A549 (cell line): ENCODE measurements at places on chromosomes 11 and 22.
A peak's percentile ranks its signal among the peaks of the same experiment; 100 is the strongest.

DNA sequence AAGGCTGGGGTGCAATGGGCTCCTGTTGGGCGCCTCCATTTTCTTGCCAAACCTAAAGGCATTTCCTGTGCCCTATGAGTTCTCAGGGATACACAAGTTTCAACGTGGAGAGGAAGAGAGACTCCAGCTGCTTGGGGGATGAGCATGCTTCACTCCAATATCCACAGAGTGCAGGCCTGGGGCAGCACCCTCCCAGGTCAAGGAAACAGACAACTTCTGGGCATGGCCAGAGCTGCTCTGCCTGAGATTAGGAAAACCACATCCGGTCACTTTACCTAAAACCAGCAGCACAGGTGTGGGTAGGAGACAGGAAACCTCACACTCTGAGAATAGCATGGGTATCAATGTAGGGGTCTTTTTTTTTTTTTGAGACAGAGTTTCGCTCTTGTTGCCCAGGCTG is 28.7 kb downstream of the TMEM184B start:
- DNase-seq = no peak

GRCh38 chr11:63985812-63986155 is 454 bp upstream of the OTUB1 start:
- no peak for DNase-seq

- DNase-seq = no peak
Observed at GRCh38 chr11:56967726-56968125, 21.0 kb upstream of the OR5AK2 start.

DNA sequence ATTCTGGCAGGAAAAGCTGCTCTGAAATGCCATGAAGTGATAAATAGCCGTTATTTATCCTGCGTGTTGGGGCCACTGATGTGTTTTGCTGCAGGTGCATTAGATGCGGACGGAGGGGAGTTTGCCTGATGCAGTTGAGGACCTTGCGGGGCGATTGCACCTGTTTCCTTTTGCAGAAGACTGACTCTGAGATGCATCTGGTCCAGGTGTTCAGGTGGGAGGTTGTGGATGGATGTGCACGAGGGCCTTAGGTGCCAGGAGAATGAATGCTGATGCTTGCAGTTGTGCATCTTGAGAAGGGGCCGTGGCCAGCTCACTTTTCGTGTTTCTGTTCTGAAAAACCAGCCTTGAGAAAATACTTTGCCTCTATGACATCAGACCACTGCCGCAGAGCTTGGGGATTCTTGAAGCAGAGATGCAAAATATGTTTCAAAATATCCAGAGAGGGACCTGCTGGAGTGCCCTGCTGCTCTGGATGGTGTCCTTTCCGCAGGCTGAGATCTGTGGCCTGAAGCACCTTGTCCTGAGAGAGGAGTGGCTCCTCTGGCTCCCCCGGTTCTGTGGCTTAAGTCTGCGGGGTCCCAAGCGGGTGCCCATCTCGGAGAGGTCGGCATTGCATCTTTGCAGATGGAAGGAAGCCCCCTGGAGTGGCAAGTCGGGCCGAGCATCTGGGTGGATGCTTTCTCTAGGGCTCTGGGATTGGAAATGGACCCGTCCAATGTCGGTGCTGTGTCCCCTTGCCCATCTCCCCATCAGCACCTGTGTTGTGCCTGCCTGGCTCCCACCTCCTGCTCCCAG is 1031.1 kb downstream of the TBC1D22A start:
- no peak for DNase-seq

GRCh38 chr11:110249066-110249465 is 47.3 kb downstream of the RDX start:
- no peak for DNase-seq

DNA sequence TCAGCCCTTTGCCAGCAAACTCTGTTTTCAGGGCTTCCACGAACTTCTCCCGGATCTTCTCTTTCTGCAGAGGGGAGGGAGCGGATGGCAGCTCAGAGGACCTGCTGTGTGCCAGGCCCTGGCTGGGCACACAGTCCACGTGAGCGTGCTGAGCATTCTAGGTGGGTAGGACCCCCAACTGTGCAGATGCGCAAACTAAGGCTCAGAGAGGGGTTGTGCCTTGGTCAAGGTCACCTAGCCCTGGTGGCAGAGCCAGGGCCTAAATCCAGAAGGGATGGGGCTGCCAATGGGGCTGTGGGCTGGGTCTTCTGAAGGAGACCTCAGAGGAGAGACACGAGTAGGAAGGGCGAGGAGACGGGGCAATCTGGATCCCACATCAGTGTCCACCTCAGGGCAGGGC is 10.8 kb downstream of the PMM1 start:
- no peak for DNase-seq

DNA sequence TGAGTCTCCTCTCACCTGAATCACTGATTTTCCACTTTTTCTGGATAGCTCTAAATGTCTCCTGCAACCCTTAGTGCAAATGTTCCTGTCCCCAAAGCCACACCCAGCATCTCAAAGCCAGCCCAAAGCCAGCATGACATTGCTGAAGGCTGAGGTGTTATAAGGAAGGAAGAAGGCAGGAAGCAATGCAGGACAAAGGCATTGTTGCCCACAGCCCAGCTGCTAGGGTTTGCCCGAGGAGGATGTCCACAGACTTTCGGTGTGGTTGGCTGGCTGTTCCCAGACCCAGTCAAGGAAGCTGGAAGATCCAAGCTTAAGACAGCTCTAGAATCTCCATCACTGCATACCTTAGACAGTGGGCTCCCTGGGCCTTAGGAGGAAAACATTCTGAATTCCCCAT is 23.5 kb downstream of the CHST1 start:
- DNase-seq = no peak

GRCh38 chr11:20980736-20981135 is 311.4 kb downstream of the NELL1 start:
- no peak for DNase-seq

- DNase-seq = no peak
Observed at GRCh38 chr22:32416556-32417085, 4.6 kb upstream of the RTCB start.

DNA sequence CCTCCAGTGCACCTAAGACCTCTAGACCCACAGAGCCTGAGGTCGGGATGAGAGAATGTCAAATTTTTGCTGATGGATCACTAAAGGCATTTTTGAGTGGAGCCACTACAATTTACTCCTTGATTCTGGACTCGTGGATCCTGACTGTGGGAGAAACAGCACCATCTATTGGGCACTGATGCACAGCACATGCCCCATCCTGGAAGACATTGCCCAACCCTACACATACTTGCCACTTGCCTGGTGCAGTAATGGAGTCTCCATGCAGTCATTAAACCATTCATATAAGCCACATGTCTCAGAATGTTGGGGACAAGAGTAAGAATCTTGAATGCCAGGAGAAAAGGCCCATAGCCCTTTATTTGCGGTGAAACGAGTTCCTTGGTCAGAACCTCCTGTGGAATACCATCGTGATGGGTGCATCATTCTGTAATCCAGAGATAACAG is 103.9 kb downstream of the GGTLC2 start:
- no peak for DNase-seq

- no peak for DNase-seq
Observed at GRCh38 chr22:20117633-20118299, 740 bp upstream of the TRMT2A start.

GRCh38 chr11:76339221-76339620 is 41.7 kb downstream of the THAP12 start:
- no peak for DNase-seq

- peak; percentile 57 for DNase-seq
Observed at GRCh38 chr11:975827-976226, 50.2 kb downstream of the AP2A2 start.

GRCh38 chr11:128291835-128292234 is 295.5 kb downstream of the ETS1 start:
- DNase-seq = no peak

GRCh38 chr11:114040706-114041211 is 18.8 kb upstream of the ZBTB16 start:
- DNase-seq = peak; percentile 36

- DNase-seq = no peak
Observed at GRCh38 chr22:38165922-38166593, 15.6 kb downstream of the PLA2G6 start.

DNA sequence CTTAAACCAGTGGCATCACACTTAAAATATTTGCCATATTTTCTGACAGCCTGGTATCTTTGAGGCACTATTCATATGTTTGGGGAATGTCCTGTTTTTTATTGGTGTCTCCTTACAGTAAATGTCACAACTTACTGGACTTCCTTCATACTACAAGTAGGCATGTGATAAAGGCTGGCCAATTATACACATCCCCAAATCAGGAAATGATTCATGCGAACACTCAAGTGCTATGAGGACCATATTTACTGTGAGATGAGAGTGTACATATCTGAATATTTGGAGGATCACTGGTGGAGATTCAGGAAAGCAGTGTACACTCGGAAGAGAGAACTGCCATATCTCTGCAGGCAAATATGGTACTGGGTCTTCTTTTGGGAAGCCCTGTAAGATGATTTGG is 913.8 kb upstream of the CHORDC1 start:
- DNase-seq = no peak

- peak; percentile 29 for DNase-seq
Observed at GRCh38 chr22:47408409-47408808, 646.0 kb downstream of the TBC1D22A start.

DNA sequence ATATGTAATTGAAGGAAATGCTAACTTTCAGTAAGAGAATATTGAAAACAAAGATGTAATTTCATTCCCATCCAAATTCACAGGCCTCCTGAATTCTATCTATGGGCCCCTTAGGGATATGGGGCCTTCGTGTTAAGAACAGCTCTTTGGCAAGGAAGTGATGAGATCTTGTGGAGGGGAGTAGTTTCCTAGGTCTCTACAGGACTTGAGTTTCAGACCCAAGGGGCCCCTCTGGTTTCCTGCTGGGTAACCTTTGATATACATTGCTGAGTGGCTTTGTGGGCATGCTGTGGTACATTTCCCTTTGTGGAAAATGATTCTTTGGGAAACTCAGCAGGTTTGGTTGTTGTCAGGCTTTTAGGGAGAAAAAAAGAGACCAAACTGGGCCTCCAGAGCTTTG is 6.2 kb downstream of the STIM1 start:
- no peak for DNase-seq

DNA sequence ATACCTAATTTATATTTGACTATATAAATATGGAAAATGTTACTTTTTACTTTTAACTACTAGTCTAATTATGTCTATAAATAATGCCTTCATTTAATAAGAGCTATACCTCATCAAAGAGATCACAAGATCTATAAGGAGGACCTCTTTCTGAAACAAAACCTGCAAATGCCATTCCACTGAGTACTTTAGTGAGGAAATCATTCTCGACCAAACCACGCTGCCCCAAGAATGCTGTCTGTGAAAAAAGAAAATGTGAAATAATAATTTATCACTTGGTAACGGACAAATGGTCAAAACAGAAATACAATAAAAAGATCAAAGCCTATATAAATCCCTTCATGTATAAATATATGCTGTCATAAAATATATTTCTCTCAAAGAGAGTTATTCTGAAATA is 301.7 kb downstream of the SBF2 start:
- DNase-seq = no peak

DNA sequence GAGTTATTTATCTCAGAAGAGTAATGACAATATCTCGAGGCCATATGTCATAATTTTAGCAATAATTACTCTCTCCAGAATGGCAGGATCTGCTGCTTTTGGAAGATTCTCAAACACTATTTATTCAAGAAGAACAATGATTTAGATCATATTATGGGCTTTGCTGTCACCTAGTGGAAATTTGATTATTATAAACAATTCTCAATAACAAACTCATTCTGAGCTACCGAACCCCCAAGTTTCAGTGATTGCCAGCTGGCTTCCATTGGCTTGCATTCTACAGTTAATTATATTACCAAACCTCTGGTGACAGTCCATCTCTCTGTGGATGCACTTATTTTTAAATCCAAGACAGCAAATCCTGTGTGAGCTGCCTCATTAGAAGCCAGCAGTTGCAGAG is 27.9 kb upstream of the SLC36A4 start:
- peak; percentile 13 for DNase-seq

DNA sequence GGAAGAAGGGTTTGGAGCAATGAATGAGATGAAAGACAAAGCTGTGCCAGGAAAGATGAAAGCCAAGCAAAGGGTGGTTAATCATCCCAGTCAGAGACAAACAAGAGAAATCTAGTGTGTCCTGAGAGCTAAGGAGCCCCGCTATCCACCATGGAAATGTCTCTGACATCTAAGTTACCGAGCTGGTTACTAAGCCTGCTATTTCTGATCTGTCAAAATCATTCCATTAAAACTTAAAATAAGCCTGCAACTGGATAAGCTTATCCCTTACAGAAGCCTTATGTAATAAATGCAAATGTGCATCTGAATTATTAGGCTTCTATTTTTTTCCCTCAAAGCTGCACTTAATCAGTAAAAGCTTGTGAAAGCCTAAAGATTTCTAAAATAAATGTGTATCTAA is 22.1 kb upstream of the SESN3 start:
- DNase-seq = no peak

DNA sequence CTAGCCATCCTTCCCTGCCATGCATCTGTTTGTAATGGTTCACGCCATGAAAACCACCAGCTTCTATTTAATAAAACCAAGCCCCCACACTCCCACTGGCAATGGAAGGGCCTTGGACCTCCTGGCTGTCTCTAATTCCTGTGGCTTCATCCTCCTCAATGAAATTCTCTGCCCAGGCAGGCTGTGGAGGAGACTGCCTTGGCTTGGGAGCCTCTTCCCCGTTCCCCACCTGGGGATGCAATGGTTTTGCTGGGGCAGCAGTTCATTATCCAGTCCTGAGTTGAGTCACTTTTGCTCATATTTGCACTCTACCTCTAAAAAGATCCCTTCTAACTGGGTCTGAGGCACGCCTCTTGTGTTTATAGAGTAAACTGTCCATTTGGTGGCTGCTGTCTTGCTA is 515.8 kb downstream of the NTM start:
- no peak for DNase-seq

DNA sequence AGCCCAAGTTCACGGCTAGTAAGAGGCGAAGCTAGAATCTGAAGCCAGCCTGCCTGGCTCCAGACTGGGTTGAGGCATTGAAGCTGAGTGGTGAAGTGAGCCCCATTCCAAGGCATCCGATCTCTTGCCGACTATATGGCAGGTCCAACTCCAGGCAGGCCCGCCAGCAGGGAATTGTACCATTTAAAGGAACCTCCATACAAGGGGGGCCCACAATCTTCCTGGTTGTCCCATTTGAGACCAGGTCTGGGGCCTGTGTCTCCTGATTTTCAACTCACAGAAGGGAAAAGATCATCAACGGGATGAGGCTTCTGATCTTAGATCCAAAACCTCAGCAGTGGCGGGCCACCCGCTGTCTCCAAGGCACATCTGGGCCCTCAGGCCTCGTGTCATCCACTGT is 4.1 kb downstream of the SCN2B start:
- no peak for DNase-seq
